ENCODE measurements at places on chromosomes 11 and 22. TPM values are rescaled to one million over a fixed set of nuclear protein-coding genes. Genes with fewer than 3 reads are reported as not detected.

DNA sequence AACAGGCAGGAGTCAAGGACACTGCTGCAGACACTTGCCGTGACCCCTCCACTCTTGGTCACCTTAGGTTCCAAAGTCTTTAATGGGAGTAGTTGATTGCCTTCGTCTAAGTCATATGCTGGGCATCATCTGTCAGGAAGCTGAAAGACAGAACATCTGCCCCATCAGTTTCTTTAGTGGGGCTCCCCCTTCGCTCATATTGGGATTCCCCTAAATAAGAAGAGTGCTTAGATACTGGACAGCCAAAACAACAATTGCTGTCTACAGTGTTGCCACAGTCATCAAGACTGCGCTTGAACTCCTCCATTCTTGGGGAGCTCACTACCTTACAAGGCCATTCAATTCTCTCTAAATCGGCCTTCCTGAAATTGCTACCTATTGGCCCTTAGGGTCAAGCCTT is 58.5 kb downstream of the UBASH3B start:
- DNase-seq, result no peak

The NELL1 gene
- polyA plus RNA-seq, result not detected

The GAB4 gene
- not detected for polyA plus RNA-seq

DNA sequence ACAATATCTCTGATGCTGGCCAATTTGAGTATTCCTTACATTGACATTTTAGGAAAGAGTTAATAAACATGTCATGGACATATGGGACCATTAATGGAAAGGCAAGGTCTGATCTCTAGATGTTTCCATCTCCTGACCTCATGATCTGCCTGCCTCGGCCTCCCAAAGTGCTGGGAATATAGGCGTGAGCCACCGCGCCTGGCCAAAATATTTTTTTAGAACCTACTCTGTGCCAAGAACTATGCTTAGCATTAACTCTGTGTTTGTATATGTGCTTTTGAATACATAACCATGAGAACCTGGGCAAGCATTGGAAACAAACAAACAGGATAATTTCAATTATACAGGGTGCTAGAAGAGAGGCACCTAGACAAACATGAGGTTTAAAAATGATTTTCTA is 123.2 kb downstream of the ATG16L2 start:
- no peak for DNase-seq

GRCh38 chr22:48453171-48453570 is 1374.5 kb downstream of the BRD1 start:
- DNase-seq, result no peak

The TMEM126A gene
- 25.6 TPM for polyA plus RNA-seq

DNA sequence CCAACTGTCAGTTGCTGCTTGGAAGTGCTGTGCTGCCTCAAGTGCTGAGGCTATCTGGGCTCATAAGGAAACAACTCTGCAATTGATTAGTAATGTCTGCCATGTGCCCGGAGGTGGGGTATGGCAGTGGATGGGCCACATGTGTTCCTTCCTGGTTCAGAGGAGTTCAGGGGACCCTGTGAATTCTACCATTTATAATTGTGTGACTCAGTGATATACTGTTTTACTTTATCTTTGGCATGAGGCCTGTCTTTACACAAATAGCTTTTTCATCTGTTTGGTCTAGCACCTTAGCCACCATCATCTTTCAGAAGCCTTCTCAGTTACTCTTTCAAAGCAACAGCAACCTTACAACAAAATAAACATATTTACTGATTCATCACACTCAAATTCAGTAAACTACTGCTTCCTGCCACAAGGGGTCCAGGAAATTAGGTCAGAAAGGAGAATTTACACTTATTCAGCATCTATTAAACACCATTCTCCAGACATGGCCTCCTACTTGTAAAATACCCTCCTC is 20.9 kb downstream of the DKK3 start:
- DNase-seq, result no peak

GRCh38 chr11:127247261-127247851 is 246.8 kb upstream of the KIRREL3 start:
- DNase-seq, result no peak

- no peak for DNase-seq
Observed at GRCh38 chr11:134668796-134669195, 256.8 kb upstream of the B3GAT1 start.

GRCh38 chr11:2388431-2389376 is 11.6 kb downstream of the CD81 start:
- DNase-seq, result no peak

GRCh38 chr22:41216984-41217383 is 11.9 kb downstream of the L3MBTL2 start:
- DNase-seq, result no peak

DNA sequence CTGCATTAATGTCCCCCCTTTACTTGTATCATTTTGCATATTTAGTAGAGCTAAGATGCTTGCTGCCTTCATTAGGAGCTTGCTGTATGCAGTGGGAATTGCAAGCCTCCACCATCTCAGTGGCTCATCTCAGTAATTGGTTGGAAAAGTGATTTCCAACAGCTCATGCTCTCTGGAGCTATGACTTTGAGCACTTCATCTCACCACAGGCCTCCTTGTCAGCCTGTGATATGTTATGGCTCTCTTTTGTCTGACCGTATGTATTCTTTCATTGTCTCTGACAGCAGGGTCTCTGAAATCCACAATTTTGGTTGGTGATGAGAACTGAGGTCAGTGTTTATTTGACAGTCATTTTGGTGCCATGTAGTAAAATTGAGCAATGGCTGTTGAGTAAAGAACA is 345.1 kb downstream of the FAT3 start:
- no peak for DNase-seq

DNA sequence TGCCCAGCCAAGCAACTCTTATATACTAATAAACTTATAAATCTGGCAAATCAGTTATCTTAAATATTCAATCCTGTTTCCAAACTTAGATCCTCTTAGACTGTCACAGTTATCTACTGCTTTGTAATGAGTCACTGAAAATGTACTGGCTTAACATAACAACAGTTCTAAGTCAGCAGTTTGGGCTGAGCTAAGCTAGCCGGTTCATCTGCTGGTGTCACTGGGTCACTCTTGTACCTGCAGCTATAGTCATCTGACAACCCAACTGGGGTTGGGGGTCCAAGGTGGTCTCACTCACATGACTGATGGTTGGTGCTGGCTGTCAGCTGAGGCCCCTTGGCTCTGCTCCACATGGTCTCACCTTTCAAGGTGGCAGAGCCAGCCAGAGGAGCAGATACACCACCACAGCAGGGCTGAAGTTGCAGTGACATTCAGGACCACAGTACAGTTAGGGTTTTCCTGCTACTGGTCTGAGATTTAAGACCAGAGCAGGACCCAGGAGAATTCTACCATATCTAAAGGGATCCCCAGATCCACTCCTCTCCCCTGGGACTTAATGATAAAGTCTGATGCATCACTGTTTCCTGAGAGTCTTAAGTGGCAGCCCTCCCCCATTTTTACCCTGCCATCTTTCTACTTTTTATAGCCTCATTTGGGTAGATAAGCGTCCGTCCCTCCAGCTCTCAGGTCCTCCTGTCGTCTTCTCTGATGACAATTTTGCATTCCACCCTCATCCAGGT is 7.9 kb upstream of the MACROD1 start:
- DNase-seq, result no peak

DNA sequence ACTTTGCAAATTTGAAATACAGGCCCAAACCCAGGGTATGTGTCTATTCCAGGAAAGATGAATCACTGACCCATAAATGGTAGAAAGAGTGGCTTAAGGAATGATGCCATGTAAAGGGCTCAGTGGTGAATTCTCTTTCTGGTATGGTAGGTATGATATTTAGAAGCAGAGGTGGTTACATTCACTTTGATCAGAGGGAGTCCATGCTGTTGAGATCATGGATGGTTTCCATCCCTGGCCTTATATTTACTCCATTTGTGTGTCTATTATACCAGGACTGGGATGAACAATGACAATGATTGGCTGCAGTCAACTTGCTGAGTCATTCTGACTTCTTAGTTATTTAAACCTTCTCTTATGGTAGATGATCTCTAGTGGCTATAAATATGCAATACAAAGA is 419.8 kb upstream of the LRRC4C start:
- no peak for DNase-seq

DNA sequence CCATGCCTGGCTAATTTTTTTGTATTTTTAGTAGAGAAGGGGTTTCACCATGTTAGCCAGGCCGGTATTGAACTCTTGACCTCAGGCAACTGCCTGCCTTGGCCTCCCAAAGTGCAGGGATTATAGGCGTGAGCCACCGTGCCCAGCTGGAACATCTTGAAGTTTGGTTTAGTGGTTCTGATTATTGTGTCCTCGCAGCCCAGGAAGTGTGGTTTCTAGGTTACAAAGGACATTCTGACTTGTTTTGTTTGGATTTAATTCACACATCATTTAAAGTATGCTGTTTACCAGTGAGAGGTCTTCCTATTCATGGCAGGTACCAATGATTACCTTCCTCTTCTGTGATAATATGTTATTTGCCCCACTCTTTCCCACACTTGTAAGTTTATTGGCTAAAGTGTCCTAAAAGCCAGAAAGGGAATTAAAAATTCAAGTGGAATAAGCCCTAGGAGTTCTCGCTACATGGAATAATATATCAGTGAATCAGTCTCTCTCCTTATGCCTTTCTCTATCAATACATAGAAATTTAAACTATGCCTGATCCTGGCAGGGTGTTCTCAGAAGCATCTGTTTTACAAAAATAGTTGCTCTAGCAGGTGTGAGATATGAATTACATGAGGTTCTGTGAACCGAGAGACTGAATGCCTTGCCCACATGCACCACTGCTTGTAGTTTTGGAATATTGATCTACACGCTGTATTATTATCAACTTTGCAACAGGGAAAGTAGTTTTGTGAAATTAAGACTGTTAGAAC is 263.1 kb downstream of the DDX10 start:
- DNase-seq, result no peak

GRCh38 chr22:35572556-35572955 is 31.9 kb downstream of the RASD2 start:
- no peak for DNase-seq

The ZP1 gene
- polyA plus RNA-seq, result not detected

The ZNRD2 gene
- polyA plus RNA-seq, result 33.3 TPM

DNA sequence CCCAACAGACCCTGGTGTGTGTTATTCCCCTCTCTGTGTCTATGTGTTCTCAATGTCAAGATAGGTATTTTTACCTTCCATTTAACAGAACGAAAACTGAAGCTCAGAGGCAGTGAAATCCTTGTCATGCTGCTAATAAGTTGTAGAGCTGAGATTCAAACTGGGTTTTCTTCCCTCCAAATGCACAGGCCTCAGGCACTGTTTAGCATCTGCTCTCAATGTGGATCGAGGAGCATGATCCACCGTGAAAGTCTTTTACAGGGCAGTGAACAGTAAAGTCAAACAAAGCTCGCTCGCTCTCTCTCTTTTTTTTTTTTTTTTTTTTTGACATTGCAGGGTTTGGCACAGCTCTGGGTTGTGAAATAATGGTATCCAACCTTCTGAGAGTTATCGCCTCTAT is 401.0 kb upstream of the SYN3 start:
- DNase-seq, result no peak

The CASP1 gene
- 6.9 TPM for polyA plus RNA-seq

DNA sequence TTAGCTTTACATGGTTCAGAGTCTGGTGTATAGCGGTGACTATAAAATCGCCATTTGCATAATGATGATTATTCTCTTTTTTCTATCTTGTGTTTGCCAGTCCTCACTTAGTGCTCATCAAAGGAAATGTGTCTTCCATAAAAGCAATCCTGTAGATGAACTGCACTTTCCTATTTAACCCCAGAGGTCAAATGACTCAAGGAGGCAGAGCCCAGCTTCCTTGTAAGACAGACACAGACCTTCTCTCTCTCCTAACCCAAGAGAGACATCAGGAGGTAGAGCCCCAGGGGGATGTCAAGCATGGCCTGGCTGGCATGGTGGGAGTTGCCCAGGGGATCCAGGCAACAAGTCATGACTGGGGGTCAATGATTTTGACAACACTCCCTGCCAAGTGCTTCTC is 46.9 kb upstream of the CRTAM start:
- no peak for DNase-seq

GRCh38 chr11:61553373-61554171 is 27.3 kb downstream of the SYT7 start:
- no peak for DNase-seq

The RNF121 gene
- 10.2 TPM for polyA plus RNA-seq

The MUC5AC gene
- polyA plus RNA-seq, result not detected

The OR8D1 gene
- polyA plus RNA-seq, result not detected

- no peak for DNase-seq
Observed at GRCh38 chr11:19766810-19767209, 54.2 kb downstream of the NAV2 start.

Data from liver (tissue), 10 donors.